NT2/D1 (cell line): ENCODE measurements at places on chromosomes 1 and 21.

DNA sequence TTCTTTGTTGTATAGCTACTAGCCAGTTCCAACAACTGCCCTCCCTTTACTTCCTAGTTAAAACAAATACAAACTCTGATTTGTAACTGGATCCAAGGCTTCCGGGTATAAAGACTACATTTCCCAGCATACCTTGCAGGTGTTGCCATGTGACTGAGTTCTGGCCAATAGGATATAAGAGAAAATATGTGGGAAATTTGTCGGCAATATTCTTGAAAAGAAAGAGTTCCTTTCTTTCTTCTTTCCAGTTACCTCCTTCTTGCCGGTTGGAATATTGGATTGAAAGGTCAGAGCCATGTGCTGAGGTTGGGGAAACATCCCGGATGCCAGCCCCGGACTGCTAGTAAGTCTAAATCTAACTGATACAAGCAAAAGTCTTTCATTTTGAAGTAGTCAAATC is 23.0 kb upstream of the ZBTB40 start:
- DNase-seq: no peak

- no peak for DNase-seq
Observed at GRCh38 chr1:52672946-52673345, 25.2 kb downstream of the COA7 start.

DNA sequence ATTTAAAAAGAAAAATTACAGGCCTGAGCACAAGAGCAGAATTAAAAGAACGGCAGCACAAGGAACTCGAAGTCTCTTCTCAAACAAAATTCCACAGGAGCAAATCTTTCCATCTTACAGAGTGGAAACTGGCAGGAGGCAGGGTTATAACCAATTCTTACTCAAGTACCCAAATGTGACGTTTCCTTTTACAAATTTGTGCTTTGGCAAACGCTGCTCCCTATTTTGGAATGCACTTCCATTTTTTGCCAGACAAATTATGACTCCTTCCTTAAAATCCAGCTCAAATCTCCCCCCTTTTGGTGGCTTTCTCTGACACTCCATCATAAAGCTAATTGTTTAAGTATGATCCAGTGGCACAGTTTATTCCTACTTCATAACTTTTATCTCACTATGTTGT is 7.8 kb downstream of the ERI3 start:
- no peak for DNase-seq

DNA sequence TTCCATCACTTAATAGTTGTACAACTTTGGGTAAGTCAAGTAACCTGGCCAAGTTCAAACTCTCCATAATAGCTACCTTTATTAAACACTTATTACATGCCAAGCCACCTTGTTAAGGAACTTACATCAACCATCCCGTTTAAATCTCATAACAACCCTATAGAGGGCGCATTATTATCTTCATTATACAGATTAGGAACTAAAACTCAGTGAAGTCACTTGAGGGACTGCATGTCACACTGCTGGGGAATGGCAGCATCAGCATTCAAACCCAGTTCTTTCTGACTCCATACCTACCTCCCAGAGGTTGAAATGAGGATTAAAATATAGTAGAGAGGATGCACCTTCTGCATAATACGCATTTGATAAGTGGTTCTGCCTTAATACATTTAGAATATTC is 47.1 kb upstream of the PLA2G2C start:
- no peak for DNase-seq

DNA sequence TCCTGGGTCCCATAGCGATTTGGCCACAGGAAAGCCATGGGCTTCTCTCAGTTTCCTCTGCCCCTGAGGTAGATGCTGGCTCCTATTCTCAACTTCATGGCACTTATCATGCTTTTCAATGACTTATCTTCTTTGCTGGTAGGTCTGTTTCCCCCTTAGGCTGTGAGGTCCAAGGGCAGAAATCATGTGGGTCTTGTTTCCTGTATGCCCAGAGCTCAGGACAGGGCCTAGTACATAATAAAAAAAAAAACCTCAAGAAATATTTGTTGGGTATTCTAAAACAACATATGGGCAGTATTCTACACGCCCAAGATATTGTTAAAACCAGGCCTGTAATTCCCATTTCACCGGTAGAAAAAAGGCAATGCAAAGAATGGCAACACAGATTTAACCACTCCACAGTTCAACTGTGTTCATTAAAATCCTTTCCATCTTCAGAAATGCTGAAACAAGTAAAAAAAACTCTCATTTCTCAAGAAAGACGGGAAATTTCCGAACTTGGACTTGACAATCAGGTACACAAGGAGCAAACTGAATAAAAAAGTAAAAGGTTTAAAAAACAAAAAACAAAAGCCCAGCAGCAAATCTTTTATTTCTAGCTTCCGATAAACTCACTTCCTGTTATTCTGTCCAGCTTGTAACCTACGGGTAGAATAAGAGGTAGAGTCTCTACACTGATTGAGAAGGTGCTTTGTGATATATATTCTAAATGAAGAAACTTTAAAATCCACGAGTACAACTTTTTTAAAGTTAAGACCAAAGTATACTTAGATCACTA is 6.3 kb upstream of the TDRD10 start:
- no peak for DNase-seq

- DNase-seq: peak; percentile 73
Observed at GRCh38 chr1:3910857-3911845, 11.1 kb upstream of the C1orf174 start.

DNA sequence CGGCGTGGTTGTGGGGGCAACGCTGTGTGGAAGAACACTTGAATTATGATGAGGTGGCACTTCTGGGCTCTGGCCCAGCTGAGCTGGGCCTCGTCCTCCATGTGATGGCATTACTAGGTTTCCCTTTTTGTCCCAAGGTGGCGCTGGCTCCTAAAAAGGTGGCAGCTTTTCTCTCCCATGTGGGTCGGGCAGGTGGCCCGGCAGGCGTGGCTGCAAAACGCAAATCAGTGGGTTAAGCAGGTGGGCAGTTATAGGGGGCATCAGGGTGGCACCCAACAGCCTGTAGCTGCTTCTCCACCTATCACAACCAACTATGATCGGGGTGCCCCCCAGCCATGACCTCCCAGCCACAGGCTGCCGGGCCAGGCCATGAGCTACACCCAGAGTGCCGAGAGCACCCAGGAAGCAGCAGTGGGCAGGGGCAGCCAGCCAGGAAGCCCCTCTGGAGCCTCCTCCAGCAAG is 59.6 kb downstream of the KCNAB2 start:
- DNase-seq: no peak

GRCh38 chr1:215786997-215787396 is 219.9 kb downstream of the KCTD3 start:
- no peak for DNase-seq

DNA sequence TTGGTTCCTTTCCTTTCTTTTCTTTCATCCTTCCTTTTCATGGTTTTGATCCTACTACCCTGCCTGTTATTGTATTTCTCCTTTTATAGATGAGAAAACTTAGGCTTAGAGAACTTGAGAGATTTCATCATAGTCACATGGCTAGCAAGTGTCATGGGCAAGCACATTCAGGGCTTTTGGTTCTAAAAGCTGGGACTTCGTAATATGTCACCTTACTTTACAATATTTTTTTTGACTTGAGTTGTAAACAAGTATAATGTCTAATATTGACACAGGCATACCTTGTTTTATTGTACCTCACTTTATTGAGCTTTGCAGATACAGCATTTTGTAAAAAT is 70.7 kb downstream of the MTR start:
- DNase-seq: no peak

GRCh38 chr1:234433563-234434285 is 45.3 kb downstream of the TARBP1 start:
- DNase-seq: no peak

DNA sequence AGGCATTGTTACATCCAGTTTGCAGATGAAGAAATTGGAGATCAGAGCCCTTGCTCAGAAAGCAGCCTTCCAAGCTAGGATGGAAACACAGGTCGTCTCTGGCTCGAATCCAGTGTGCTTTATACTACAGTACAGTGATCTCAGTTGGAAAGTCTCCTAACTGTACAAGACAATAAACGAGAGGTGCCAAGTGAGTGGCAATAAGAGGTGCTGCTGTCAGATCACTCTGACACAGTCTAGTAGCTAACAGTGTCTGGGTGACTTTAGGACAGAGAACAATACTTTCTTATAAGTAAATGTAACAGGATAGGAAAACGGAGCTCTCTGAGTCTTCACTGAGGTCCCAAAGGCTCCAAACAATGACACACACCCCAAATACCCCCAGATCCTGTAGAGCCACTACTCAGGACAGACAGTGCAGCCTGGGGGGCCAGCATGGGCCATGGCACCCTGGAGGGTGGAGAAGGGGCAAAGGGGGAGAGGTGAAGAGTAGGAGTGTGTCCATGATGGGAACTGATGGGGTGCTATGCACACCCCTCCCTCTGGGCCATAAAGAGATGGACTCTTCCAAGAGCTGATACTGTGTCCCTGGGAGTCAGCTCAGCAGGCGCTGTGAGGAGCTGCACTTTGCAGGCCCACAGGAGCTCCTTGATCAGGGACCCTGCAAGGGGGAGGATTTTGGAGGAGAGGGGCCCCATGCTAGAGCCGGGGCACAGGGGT is 3.3 kb downstream of the SH3BGR start:
- DNase-seq: no peak

GRCh38 chr1:117573386-117574023 is 32.3 kb upstream of the TENT5C start:
- DNase-seq: no peak

DNA sequence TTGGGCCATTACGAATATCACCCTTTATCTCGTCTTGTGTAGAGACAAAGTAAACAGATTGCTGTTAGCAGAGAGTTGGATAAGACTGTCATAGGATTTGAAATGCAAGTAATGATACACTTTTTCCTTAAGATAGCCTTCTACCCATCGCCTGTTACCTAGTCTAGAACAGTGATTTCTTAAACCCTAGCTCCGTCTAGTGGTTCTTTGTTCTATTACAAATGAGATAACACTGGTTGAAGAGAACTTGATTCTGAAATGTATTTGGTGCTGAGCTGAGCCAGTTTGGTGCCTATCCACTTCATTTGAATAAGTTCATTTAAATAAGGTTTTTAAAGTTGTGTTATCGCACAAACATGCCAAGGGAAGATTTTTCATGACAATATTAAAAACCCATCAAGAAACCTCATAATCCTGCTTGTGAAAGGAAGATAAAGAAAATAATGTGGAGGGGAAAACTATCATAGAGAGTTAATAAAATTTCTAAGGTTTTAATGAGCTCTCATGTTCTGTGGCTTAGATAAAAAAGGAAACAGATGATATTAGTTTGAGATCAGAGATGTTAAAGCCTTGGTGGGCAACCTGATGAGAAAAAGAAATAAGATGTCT is 1.5 kb upstream of the KCNH1 start:
- peak; percentile 66 for DNase-seq

DNA sequence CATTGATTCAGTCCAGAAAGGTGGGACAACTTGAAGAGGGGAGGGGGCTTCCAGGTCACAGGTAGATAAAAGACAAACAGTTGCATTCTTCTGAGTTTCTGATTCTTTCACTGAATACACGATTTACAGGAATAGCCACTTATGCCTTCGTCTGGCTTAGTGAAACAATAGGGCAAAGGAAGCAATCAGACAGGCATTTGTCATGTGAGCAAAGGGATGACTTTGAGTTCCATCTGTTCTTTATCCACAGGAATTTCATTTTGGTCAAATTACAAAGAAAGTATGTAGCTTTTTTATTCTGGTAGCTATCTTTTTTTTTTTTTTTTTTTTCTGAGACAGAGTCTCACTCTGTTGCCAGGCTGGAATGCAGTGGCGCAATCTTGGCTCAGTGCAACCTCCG is 202.5 kb downstream of the TTLL7 start:
- no peak for DNase-seq

DNA sequence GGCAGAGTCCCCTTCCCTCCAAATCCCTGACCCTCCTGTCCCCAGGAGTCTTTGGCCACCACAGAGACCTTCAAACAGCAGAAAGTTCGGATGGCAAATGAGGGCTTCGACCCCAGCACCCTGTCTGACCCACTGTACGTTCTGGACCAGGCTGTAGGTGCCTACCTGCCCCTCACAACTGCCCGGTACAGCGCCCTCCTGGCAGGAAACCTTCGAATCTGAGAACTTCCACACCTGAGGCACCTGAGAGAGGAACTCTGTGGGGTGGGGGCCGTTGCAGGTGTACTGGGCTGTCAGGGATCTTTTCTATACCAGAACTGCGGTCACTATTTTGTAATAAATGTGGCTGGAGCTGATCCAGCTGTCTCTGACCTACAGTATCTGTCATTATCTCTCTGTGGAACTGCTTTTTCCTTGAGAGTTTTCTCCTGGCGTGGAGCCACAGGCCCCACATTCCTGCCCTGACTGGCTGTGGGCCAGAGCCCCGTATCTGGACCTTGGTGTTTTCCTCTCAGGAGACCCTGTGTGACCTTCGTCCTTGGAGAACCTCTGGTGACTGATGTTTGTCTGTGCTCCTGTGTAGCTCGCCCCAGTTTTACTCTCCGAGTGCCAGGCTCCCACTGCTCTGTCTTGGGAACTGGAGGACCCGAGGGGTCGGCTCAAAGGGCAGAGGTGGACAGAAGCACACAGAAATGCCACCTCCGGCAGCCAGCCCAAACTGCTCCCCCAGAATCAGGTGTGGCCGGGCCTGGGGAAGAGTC is 4.8 kb downstream of the SLC27A3 start:
- no peak for DNase-seq

DNA sequence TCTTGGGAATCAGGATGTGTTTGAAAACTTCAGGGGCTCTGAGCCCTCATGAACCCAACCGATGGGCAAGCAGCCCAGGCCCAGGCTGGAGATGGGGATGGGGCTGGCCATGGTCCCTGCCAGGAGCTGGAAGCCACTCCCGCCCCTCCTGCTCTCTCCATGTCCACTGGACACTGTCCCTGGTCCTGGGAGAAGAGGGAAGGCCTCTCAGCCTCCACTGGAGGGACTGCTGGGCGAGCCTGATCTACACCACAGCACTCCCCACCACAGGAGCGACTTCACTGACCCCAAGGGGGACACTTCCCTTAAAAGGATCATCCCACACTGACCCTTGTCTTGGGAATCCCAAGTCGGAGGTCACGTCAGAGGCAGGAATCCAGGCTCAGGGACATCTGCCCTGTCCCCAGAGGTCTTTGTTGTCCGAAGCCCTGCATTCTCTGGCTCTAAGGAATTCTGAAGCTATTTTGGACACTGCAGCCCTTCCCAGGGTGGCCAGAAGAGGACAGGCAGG is 16.9 kb upstream of the COL18A1 start:
- no peak for DNase-seq

DNA sequence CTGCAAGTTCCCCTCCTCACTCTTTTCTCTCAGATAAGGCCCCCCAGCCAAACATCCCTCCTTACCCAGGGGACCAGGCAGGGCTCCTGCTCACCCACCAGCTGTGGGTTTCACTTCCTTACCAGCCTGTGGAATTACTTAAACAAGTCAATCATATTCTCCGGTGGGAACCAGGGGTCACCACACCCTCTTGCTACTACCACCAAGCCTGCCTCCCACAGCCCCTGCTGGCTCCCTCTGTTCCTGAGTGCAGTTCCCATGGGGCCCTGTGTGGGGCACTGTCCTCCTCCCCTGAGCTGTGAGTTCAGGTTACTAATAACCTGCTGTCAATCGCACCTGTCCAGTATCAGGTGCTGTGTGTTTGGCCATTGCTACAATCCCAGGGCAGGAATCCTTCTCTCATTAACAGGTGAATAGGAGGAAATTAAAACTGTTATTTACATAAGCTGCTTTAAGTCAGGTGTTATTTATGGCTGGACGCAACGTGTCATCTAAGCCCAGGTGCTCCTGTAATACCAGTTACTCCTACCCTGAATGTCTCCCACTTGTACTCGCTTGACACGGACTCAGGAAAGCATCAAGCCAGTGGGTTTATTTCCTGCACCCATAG is 53.1 kb upstream of the LBR start:
- DNase-seq: peak; percentile 47

GRCh38 chr1:22673486-22674409 is 20.7 kb downstream of the C1QB start:
- DNase-seq: no peak
